ENCODE measurements at places on chromosomes 3 and 15.
A peak's percentile ranks its signal among the peaks of the same experiment; 100 is the strongest.

GRCh38 chr3:136162322-136162721, 33.8 kb downstream of the MSL2 start:
- DNase-seq: no peak

GRCh38 chr3:37287776-37288175, 113.4 kb upstream of the LRRFIP2 start:
- DNase-seq: no peak

DNA sequence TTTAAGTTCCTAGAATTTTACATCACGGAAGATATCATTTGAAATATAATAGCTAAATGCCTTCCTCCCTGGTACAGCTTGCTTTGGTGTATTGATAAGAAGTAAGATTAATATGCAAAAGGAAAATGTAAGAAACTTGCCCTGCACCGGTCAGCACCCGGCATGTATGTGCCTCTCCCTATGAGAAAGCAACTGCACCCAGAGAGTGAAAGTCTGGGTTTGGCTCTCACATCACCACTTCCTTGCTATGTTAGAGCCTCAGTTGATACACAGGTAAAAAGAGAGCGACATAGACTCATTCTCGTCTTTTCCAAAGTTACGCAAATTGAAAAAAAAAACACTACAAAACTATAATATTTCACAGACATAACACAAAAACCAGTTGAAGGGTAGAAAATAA, 96.7 kb downstream of the FOXP1 start:
- DNase-seq: no peak

- DNase-seq: no peak
Measured at GRCh38 chr3:163890661-163891060, 1187.6 kb downstream of the SI start.

DNA sequence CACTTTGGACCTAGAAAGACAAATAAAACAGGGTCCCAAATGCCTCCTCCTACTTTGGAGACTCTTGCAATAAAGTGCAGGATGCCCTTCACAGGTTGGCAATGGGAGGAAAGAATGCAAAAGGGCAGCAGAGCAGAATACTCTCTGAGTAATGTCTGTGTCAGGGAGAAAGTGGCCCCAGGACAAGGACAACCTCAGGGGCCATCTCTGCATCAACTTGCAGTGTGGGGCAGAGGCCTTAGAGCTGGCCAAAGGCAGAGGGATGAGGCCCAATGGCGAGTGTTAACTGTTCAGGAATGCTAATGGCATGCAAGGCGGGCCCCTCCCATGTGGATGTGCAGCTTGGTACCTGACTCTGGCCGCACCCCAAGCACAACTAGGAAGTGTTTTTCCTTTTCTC, 8.4 kb downstream of the UPK1B start:
- no peak for DNase-seq

- no peak for DNase-seq
Measured at GRCh38 chr3:76965122-76965725, 74.7 kb upstream of the ROBO2 start.

- no peak for DNase-seq
Measured at GRCh38 chr3:196979545-196979944, 10.9 kb upstream of the PIGZ start.

DNA sequence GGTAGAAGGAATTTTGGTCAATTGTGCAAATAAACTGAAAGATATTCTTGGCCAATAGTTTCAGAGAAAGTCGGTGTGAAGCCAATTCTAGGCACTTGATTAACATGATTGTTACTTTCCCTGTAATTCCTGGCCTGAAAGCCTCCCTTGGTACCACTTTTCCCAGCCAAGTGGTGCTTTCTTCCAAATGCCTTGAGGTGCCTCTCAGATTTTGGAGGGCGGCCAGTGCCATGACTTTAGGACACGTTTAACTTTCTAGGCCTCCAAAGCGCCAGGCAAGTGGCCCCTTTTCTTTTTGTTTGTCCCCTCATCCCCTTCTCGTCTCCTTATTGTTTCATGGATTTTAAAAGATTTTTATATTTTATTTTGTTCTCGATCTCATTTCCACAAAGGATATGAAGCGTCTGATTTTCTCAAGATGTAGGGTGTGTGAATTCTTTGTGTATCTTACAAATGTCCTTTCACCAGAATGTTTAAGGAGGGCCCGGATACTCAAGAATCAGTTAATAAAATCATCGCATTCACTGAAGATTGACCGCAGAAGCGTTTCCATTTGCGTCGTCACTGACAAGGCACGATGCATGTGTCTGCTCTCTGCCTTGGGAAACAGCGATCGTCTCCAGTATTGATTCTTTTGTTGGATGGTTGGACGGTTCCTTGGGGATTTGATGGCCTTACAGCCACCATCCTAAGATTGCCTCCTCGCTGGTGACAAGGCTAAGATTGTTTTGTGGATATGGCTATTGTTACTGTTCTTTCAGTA, 87.8 kb downstream of the ASB7 start:
- DNase-seq: no peak

DNA sequence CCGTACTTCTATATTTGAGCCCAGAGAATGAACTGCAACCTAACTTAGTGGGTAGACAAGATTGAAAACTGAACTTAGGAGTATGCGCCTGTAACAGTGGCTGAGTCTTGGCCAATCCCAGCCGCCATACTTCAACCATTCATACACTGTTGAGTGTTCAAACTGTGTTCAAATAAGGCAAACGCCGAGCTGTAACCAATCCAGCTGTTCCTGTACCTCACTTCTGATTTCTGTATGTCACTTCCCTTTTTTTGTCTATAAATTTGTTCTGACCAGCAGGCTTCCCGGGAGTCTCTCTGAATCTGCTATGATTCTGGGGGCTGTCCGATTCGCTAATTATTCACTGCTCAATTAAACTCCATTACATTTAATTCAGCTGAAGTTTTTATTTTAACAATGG, 58.6 kb upstream of the TPM1 start:
- DNase-seq: peak; percentile 15

DNA sequence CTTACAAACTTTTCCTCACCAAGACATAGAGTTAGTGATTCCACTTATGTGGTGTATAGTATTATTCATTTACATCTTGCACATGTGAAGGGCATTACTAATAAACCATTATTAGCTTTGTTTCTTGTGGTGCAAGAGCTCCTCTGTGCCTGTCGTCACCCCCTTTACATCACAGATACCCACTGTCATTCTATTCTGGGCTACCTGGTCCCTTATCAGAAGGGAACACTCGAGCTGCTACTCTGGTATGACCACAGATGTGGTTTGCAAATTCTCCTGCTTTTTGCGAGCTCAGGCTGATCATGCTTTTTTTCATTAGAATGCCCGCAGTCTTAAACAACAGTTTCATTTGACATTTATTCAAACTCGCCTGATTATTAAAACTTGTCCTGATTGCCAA, 13.9 kb upstream of the SENP2 start:
- no peak for DNase-seq

DNA sequence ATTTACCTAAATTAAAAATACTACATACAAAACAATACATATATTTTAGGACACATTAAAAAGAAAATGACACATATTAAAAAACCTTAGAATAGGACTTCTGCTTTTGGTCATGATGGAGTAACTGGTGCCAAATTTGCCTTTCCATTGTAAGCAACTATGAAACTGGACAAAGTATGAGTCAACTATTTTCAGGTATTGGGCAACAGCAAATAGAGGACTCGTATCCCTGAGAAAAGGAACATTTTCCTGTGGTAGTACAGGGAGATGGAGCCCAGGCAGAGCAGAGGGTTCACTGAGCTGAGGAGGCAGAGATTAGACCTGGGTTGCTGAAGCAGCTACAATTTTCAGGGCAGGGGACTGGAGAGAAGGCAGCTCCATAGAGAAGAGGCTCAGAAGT, 14.7 kb downstream of the CCR1 start:
- DNase-seq: peak; percentile 70

DNA sequence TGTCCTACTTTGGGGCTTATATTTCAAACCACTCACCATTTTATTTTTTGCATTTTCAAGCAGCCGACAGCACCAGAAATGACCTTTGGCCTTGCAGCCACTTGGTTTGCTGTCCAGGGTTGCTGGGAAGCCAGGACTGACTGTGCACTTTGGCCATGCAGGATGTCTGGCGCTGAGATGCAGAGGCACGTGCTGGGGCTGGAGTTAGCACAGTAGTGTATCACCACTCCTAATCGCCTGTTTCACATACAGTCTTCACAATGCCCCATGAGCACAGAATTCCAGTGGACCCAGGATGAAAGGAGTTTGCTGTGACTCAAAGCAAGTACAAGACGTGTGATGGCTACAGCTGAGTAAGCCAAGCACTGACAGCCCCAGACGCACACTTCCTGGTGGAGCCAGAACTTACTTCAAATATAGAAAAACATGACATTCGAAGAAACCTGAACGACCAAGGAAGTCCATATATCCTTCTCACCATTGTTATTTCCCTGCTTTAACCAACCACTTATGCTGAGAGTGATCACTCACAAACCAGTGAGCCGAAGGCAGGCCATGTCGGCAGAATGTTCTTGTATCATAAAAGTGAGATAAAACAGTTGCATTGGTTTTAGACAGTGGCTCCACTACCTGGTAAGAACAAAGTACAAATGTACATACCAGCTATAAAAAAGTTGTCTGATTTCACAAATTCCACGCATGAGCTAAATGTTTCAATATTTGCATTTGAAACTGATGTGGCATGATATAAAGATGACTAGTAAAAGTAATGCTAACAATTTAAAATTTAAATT, 16.0 kb downstream of the OCA2 start:
- DNase-seq: no peak

DNA sequence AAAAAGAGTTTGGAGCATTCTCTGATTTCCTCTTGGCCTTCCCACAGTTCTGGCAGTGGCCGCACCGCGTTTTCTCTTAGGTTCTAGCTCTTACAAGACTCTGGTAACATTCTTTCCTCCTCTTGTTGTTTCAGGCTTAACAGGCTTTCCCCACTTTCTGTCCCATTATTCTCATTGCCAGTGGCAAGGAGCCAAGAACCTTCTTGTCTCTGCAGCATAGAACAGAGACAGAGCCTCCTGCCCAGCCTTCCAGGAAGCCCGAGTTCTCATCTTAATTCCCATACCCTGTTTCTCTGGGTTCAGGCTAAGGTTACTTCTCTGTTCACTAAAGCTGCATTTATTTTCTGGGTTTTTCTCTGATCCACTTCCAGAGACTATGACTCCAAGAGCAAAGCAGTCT, 61.1 kb downstream of the DUT start:
- no peak for DNase-seq

- no peak for DNase-seq
Measured at GRCh38 chr15:83613714-83614113, 40.2 kb upstream of the ADAMTSL3 start.

DNA sequence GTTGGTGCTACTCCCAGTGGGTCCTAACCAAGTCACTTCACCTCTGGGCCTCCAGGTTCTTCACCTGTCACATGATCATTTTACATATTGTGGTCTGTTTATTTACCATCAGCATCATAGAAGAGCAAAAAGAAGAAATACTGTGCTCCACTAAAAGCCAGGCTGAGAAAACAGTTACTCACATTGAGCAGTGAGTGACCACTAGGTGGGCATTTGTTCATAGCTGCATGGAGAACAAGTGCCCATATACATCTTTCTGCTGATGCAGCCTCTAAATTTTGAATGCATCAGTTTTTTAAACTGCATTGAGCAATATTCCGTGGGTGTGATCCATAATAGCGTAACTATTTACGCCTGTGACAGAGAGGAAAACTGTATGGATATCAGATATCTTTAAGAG, 76.2 kb downstream of the DCUN1D1 start:
- no peak for DNase-seq

- no peak for DNase-seq
Measured at GRCh38 chr3:9704347-9705322, 1.0 kb downstream of the CPNE9 start.

- no peak for DNase-seq
Measured at GRCh38 chr3:161042023-161042501, 63.1 kb downstream of the B3GALNT1 start.

- DNase-seq: peak; percentile 81
Measured at GRCh38 chr3:131386429-131387165, 5.0 kb downstream of the NUDT16 start.
